Osteocyte (in vitro differentiated cells): ENCODE measurements at places on chromosomes 7 and 10. TPM values are rescaled to one million over a fixed set of nuclear protein-coding genes. Genes with fewer than 3 reads are reported as not detected.

GRCh38 chr10:10824591-10825148 is 193.0 kb upstream of the CELF2 start:
- H3K36me3 ChIP-seq = no peaks in the 10 kb centered on the region
- peak overlapping the region; percentile 41 for H3K4me3 ChIP-seq
- H3K27ac ChIP-seq = peak overlapping the region; percentile 85
- no peak for DNase-seq
- peaks cover 75% of the 10 kb centered on the region for H3K4me1 ChIP-seq

GRCh38 chr10:13787015-13787421 is 200.3 kb downstream of the PRPF18 start:
- peak overlapping the region; percentile 95 for H3K27ac ChIP-seq
- no peak overlapping the region for H3K4me3 ChIP-seq
- H3K27me3 ChIP-seq = no peaks in the 10 kb centered on the region

GRCh38 chr10:124600051-124600880 is 138.6 kb downstream of the LHPP start:
- no peaks in the 10 kb centered on the region for H3K4me1 ChIP-seq
- no peaks in the 10 kb centered on the region for H3K27me3 ChIP-seq
- no peak overlapping the region for H3K27ac ChIP-seq
- H3K36me3 ChIP-seq = no peaks in the 10 kb centered on the region

DNA sequence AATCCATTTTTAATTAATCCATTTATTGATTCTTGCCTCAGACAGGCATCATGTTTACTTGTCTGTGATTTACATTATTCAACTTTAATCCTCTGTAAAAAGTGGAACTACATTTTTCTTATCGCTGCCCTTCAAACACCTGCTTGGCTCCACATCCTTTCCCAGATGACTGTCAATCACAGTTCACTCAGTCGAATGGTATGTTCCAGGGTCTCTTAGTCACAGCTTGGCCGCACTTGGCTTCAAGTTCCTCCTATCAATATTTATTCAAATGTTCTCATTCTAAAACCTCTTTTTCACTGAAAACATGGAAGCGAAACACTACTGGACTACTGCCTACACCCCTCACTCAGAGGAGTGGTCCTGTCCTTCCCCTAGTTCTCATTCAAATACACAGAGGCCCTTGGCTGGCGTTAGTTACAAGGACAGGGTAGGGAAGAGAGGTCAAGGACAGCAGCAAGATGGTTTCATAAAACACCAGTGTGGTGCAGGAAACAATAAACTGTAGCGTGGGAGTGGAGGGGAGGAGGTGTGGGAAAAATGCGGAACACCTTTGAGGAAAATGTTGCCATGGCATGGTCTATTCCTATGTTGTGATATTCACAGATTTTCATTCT is 143.2 kb downstream of the USP6NL start:
- no peaks in the 10 kb centered on the region for H3K27me3 ChIP-seq
- peaks cover 4% of the 10 kb centered on the region for H3K36me3 ChIP-seq
- H3K27ac ChIP-seq = no peak overlapping the region

GRCh38 chr10:61994405-61995219 is 93.1 kb downstream of the ARID5B start:
- peaks cover 58% of the 10 kb centered on the region for H3K4me1 ChIP-seq
- H3K27ac ChIP-seq = peak overlapping the region; percentile 97
- no peaks in the 10 kb centered on the region for H3K27me3 ChIP-seq
- DNase-seq = no peak

DNA sequence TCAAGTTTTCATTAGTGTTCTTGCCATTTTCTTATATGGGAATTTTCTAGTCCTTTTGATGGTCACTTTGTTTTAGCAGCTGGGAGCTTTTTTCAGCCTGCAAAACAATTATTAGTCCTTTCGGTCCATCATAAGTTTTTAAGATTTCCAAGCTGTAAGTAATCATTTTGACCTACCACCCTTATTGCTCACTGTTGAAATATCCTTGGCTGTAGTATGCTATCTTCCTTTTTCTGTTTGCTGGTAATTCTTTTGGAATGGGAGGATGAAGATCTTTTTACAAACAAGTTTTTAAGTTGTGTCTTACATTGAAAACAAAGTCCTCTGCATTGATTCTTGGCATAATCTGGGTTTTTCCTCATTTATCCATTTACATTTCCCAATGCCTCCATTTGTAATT is 24.0 kb downstream of the BZW2 start:
- peaks cover 37% of the 10 kb centered on the region for H3K4me1 ChIP-seq
- no peaks in the 10 kb centered on the region for H3K27me3 ChIP-seq
- no peak for DNase-seq

- DNase-seq = no peak
- no peaks in the 10 kb centered on the region for H3K27me3 ChIP-seq
- H3K27ac ChIP-seq = no peak overlapping the region
- no peaks in the 10 kb centered on the region for H3K4me1 ChIP-seq
- H3K36me3 ChIP-seq = no peaks in the 10 kb centered on the region
Measured at GRCh38 chr7:89998554-89998953, 155.7 kb upstream of the STEAP1 start.

- peaks cover 41% of the 10 kb centered on the region for H3K4me1 ChIP-seq
- H3K36me3 ChIP-seq = no peaks in the 10 kb centered on the region
- DNase-seq = no peak
Measured at GRCh38 chr10:93071177-93071472, 2.6 kb upstream of the CYP26A1 start.

Gene INHBA
- 198 and 199 TPM in 2 replicates for total RNA-seq

Gene TSPAN33
- 0.39 and 1.2 TPM in 2 replicates for total RNA-seq

Gene CDNF
- 1.0 and 2.9 TPM in 2 replicates for total RNA-seq

Gene TMEM225B
- 1.1 and 1.6 TPM in 2 replicates for total RNA-seq

Gene UNCX
- total RNA-seq = not detected in 2 replicates

Gene ADAMTS14
- 3.8 and 4.1 TPM in 2 replicates for total RNA-seq

Gene AHR
- 270 and 275 TPM in 2 replicates for total RNA-seq

Gene CPA1
- total RNA-seq = not detected in 2 replicates
